Activated CD4-positive, alpha-beta memory T cell treated with anti-CD3 and anti-CD28 coated beads for 36 hours (primary cell): ENCODE measurements at places on chromosomes 7 and 10. TPM values are rescaled to one million over a fixed set of nuclear protein-coding genes. Genes with fewer than 3 reads are reported as not detected.

CDH23 gene
- total RNA-seq: 2.6 TPM

RADIL gene
- 0.15 TPM for total RNA-seq

NXPH1 gene
- total RNA-seq: not detected

IFIT1B gene
- not detected for total RNA-seq

NRCAM gene
- 0.14 TPM for total RNA-seq

C10orf105 gene
- 0.63 TPM for total RNA-seq

OR6B1 gene
- total RNA-seq: not detected

GTF2I gene
- 116 TPM for total RNA-seq

INHBA gene
- total RNA-seq: not detected

CPXM2 gene
- not detected for total RNA-seq

ARMC3 gene
- not detected for total RNA-seq

PVRIG gene
- 21.0 TPM for total RNA-seq

PDE6C gene
- total RNA-seq: not detected

NRP1 gene
- 1.5 TPM for total RNA-seq

GALNT17 gene
- total RNA-seq: not detected

UNC5B gene
- total RNA-seq: 0.02 TPM

PDGFA gene
- 6.3 TPM for total RNA-seq

CPEB3 gene
- total RNA-seq: 1.4 TPM

- no peak for DNase-seq
These were observed 67.0 kb downstream of the MAP3K8 start for GRCh38 chr10:30500963-30501504.

- no peak for DNase-seq
These were observed 649.2 kb downstream of the SORCS1 start for GRCh38 chr10:106515206-106515790.

DNA sequence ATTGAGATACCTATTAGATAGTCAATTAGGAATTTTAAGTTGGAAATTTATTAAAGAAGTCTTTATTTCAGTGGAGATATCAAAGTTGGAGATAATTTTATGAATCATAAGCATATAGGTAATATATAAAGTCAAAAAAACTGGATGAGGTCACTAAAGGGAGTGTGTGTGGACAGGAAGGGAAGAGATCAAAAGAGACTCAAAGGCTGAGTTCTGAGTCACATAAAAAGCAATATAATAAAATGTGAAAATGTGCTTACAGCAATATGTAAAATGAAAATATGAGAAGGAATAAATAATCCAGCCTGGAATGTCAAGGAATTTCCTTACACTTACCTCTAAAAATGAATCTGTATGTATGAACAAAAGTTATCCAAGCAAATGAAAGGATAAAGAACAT lies 583.3 kb upstream of the SORCS1 start:
- no peak for DNase-seq

DNA sequence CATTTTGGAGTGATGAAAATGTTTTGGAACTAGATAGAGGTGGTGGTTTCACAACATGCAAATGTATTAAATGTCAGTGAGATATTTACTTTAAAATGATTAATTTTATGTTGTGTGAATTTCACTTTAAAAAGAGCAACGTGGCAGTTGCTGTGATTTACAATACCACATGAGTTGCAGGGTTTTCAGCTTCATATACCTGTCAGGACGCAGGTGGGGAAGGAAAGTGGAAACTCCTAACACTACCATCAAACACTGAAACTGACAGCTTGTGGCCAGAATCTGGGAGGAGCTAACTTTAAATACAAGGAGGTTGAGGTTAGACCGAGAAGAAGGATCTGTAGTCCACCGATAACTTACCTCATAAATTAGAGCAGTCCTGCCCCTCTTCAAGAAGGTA lies 168.9 kb upstream of the TMEM72 start:
- no peak for DNase-seq

- DNase-seq: no peak
These were observed 212.5 kb upstream of the HDAC9 start for GRCh38 chr7:18283045-18283444.

DNA sequence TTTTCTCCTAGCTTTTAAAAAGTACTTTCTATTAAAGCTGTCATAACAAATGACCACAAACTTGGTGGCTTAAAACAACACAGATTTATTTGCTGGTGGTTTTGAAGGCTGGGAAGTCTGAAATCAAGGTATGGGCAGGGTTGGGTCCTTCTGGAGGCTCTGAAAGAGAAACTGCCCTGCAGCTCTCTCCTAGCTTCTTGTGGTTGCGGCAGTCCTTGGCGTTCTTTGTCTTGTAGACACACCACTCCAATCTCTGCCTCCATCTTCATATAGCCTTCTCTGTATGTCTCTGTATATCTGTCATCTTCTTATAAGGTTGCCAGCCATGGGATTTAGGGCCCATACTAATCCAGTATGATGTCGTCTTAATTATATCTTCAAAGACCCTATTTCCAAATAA lies 79.4 kb upstream of the PRR15 start:
- DNase-seq: no peak

- no peak for DNase-seq
These were observed 469 bp upstream of the NOC3L start for GRCh38 chr10:94363251-94363565.

GRCh38 chr7:159136013-159136412 lies 8.7 kb downstream of the VIPR2 start:
- DNase-seq: no peak

DNA sequence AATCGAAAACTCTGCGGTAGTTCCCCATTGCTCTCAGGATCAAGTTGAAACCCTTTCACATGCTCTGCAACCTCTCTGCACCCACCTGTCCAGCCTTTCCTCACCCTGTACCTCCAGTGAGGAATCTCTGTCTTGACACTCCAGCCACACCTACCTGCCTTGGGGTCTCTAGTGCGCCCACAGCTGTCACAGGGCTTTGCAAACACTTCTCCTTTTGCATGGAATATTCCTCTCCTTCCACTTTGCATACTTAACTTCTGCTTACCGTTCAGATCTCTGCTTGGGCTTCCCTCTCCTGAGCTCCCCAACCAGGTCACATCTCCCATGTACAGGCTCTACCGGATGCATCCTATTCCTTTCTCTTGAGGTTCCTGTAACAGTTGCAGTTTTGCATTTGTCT lies 6.6 kb upstream of the ZYX start:
- DNase-seq: no peak

GRCh38 chr10:133391249-133391635 lies 2.7 kb upstream of the MTG1 start:
- DNase-seq: no peak

- no peak for DNase-seq
These were observed 18.1 kb upstream of the OIT3 start for GRCh38 chr10:72875250-72876055.

- no peak for DNase-seq
These were observed 143.7 kb upstream of the HABP2 start for GRCh38 chr10:113409175-113409574.

GRCh38 chr7:14739841-14740185 lies 162.7 kb downstream of the DGKB start:
- DNase-seq: no peak

- DNase-seq: no peak
These were observed 49.4 kb downstream of the PYROXD2 start for GRCh38 chr10:98365406-98366061.

DNA sequence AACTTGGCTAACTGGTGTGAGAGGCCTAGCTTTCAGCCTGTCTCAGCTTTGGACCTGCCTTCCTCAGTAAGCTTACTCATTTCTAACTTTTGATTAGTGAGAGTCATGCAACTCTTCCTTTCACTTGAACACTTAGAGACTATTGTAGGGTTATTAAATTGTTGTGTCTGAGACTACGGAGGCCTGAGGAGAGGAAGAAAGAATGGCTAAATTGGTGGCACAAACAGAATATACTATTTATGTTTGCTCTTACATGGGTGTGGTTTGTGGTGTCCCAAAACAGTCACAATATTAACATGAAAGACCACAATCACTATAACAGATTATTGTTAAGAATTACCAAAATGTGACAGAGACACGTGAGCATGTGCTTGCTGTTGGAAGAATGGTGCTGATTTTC lies 82.1 kb downstream of the TRIM24 start:
- no peak for DNase-seq

DNA sequence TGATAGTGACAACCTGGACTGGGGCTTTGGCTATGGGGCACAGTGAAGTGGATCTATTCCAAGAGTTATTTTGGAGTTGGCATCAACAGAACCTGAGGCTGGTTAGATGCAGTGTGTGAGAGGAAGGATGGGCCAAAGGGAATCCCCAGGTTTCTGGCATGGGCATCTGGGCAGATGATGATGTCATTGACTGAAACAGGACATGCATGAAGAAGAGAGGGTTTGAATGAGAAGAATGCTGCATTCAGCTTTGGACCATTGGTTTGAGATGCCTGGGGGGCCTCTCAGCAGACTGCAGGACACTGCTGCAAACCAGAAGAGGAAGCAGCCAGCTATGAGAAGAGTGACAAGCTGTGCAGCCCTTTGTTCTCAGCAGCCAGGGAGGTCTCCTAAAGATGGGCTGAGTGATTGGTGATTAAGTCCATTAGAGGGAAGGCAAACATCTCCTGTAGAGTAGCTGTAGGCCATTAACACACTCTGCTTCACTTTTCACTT lies 23.1 kb upstream of the PIK3CG start:
- no peak for DNase-seq

DNA sequence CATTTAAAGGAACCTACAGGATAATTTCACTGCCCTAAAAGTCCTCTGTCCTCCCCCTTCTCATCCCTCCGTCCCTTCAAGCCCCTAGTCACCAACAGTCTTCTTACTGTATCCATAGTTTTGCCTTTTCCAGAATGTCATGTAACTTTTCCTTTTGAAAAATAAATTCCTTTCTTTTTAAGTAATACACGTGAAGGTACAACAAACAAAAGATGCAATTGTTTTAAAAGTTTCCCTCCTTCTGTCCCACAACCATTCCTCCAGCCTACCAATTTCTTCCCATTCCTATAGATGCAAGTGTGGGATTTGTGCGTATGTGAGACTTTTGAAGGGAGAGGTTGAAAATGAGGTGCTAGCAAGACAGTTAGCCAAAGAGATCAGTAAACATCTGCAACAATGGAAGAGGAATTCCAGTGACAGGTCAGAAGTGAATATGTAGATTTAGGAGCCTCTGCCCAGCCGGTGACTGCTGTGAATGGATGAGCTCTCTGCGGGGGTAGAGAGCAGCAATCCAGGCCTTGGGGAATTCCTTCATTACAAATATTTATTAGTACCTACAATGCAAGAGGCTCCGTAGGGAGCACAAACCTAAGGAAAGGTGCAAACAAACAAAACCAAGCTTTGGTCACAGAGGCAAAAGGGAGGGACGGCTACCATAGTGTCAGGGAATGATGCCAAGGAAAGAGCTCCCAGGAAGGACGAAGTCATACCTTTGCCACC lies 243.6 kb downstream of the SKIDA1 start:
- no peak for DNase-seq

- peak; percentile 60 for DNase-seq
These were observed 608 bp downstream of the ACHE start for GRCh38 chr7:100894860-100895700.

GRCh38 chr10:70055550-70055949 lies 2.9 kb downstream of the MACROH2A2 start:
- DNase-seq: no peak

DNA sequence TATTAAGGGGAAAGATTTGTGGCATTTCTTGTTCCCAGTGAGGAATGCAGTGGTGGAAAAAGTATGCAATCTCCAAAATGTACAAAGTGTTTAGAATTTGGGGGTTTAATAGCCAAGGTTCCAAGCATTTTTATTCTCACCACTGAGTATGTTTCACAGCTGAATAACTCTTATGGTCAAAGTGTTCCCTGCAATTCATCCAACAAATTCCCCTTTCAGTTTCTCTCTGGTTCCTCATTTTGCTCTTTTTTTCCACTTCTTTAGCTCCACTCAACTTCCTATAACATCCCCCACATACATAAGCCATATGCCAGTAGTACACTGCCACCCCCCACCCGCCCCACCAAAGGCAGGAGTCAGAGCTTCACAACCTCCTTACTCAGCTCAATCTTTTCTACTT lies 4.6 kb downstream of the HECW1 start:
- DNase-seq: no peak

GRCh38 chr10:33287112-33287511 lies 47.4 kb downstream of the NRP1 start:
- no peak for DNase-seq

DNA sequence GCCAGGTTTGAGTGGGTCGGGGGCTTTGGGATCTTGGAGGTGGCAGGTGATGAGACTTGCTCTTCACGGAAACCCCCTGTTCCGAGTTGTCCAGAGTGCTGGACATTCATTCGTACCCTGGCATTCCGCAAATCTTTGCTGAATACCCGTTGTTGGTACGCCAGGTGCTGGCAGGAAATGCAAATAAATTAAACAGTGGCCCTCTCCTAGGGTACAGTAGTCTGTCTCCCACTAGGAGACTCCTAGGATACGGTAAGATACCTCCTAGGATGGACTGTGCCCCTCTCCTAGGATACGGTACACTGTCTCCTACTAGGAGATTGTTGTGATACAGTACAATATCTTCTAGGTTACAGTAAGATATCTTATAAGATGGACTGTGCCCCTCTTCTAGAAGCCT lies 544 bp downstream of the SEC23IP start:
- no peak for DNase-seq

- no peak for DNase-seq
These were observed 130.9 kb downstream of the BMPER start for GRCh38 chr7:34036051-34036920.

DNA sequence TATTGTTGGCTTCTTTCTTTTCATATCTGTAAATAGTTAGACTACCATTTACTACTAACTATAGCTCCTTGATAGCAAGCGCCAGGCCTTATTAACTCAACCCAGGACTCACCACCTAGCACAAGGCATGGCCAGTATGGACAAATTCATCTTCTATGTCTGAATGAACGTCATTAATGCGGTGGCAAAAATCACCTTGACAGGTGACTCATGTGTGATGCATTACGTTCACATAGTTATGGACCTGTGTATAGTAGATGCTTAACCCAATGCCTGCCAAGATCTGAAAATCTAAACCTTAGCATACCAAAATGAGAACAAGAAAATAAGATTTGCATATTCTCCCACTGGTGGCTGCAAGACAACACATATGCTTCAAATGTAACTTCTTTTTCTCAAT lies 300.8 kb downstream of the PARD3 start:
- DNase-seq: no peak

GRCh38 chr10:27683226-27683625 lies 62.4 kb downstream of the MKX start:
- DNase-seq: no peak

DNA sequence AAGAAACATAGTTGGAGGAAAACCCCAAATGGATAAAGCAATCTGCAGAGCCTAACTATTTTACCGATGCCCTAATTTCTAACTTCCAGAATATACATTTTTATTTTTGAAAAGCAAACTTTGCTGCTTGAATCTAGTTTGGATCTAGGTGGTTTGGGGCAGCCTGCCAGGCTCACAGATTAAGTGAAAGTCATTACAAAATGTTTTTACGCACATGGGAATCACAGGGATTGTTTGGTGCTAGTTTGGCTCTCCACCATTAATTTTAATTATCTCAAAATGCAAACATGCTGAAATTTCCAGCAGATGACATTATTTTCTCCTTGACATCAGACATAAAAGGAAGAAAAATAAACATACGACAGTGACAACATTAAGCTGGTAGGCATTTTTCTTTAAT lies 166.7 kb upstream of the INHBA start:
- DNase-seq: no peak

- no peak for DNase-seq
These were observed 26.2 kb upstream of the ECHDC3 start for GRCh38 chr10:11715815-11716494.
